ENCODE measurements at places on chromosomes 6 and 20.

- no peak for DNase-seq
Measured at GRCh38 chr6:148747145-148747470, 278 bp downstream of the UST start.

DNA sequence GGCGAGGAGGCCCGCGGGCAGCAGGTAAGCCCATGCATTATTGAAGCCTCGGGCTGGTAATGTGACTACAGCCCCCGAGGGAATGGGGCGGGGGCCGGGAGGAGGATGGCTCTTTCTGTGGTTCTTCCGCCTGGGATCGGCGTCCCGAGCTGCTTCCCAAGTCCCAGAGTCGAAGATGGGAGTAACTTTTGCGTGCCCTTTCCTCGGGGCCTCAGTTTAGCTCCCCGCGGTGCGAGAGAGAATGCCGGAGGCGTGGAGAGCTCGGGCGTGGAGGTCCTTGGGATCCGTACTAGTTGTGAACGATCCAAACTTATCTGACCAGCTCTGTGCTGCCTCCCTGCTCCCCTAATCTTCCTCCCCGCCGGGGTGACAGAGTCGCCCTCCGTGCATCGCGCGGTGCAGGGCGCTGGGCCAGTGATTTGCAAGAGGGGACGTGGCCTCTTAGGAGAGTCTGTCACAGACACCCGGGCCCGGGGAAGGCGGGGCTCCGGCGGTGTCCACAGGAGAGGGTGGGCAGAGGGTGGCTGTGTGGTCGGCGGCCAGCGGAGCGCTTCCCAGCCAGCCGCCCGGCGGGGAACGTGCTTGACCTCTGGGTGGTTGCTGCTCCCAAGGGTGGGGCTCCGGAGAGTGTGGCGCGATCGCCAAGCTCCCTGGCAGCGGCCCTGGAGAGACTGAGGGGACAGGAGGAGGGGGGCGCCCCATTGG is 815 bp downstream of the UTRN start:
- DNase-seq, result peak; percentile 41

DNA sequence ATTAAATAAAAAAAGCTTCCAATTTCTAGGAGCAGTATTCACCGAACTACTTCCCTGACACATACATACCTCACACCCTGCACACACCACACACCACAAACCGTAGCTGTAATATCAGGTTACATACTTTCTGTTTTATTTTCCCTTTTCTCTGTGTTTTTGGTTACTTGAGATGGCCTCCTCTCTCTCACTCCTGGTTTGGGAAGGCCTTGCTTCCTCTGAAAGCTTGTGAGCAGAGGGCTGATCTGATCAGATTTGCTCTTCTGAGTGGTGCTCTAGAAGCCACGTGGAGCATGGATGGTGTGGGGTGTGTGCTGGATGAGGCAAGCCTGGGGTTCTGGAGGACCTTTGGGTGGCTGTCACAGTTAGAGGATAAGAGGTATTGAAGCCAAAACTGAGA is 20.9 kb downstream of the UTRN start:
- no peak for DNase-seq

DNA sequence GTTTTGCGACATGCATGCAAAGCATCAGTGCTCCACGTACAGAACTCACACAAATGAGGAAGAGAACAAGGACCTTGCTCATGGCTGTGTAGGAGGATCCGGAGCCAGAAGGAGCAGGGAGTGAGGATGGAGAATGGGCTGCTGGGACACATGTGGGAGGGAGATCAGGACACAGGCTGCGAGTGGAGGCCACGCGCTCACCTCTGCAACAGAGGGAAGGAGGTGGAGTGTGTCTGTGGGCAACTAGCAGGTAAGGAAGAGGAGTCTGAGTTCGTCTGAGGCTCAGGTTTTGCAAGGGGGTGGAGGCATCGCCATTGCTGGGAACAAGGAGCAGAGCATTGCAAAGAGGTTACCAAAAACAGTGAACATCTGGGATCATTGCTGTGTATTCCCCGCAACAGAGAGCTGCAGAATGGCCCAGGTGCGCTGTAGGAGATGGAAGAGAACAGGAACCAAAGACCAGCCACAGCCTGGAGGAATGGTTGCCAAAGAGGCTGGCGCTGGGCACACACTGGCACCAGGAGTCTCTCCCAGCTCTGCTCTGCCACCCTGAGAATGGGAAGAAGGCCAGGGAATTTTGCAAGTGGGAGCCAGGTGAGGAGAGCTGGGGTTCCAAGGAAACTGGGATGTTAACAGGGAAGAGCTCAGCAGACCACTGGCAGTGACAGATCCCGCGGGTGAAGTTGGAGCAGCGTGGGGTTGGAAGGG is 90.0 kb upstream of the RPS6KA2 start:
- DNase-seq, result no peak

DNA sequence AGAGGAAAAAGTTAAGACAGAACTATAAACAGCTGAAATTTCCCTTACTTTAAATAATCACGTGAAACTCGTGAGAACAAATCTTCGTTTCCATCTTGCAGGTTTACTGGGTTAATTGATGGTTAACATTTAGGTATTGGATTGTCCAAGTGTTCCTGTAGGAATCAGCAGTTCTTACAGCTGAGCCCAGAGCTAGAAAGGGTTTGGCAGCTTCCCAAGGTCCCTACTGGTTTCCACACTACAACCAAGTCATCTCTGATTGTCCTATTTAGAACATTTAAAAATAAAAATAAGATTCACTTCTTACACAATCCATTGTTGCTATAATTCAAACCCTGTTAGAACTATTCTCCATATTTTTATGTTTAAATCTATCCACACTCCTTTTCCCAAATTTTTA is 15.8 kb downstream of the MPC1 start:
- no peak for DNase-seq

- DNase-seq, result no peak
Measured at GRCh38 chr6:34990971-34991560, 102.0 kb downstream of the ANKS1A start.

DNA sequence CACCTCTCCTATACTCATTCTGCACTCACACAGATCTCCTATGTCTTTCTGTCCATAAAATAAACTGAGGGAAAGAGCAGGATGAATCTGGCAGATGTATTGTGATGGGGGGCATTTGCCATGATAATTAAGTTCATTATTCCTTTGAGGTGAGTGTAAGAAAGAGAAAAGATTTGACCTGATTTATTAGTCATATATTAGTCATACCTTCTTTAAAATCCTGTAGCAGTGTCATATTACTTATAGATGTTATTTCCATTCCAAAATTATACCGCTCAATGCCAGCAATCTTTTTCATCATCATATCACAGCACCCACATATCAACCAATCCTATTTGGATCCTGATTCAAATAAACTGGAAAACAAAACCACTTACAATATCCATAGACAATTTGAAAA is 733.3 kb upstream of the SLC35B3 start:
- no peak for DNase-seq

- DNase-seq, result no peak
Measured at GRCh38 chr6:127918506-127919427, 17.9 kb upstream of the THEMIS start.

DNA sequence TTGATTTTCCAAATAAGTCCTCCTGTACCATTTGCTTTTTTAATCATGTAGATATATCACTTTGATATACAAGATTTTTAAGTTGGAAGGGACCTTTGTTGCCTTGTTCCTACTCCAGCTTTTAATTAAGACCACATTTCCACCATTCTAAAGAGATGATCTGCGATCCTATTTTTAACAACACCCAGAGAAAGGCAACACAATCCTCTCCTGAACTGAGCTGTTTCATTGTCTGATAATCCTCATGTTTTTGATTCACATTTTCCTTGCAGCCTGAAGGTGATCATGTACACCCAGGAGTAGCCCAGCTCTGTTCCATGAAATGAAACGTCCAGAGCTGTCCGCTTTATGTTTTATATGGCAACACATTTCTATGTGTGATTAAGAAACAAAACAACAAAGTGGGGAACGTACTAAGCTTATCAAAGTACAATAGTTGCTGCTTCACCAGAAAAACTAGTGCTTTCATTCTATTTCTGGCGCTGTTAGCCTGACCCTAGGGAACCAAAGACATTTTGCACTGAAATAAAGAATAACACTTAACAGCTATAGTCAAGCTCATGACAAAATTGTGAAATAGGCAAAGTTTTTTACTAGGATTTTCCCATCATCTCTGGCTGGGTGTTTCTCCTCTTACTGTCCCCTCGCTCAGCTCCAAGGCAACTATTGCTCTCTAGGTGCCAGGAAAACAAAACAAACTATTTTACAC is 22.6 kb upstream of the TRAF3IP2 start:
- no peak for DNase-seq

GRCh38 chr6:40788661-40789655 is 201.8 kb upstream of the LRFN2 start:
- no peak for DNase-seq

DNA sequence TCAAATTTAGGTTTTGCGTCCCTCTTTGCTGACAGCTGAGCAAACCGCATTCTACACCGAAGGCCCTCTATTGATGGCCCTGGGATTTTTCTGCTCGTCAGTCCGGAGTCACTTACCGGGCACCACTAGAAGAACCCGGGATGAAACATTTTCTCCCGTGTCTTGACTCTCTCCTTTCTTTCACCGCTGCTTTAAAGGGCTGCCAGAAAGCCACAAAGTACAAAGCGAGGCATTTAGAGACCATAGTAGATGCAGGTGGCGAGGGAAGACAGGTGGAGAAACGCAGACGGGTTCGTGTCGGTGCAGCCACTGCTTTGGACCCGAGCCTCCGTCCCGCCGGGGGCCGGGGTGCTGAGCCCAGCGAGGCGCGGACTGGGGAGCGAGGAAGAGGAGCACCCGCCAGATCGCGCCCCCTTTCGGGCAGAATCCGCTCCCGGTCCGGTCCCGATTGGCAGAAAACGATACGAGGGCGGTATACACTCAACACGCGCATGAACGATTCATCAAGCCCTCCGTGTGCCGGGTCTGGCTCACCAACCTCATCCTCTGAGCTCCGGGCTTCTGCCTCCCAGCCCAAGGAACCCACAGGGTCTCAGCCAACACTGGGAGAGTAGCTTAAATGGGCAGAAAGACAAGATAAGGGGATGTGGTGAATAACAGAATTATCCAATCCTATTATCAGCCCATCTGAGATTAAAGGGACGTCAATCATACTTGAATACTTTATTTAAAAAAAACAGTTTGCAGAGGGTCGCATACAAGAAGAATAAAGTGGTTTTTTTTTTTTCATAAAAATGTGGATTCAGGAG is 84.9 kb downstream of the TRIM27 start:
- peak; percentile 83 for DNase-seq

DNA sequence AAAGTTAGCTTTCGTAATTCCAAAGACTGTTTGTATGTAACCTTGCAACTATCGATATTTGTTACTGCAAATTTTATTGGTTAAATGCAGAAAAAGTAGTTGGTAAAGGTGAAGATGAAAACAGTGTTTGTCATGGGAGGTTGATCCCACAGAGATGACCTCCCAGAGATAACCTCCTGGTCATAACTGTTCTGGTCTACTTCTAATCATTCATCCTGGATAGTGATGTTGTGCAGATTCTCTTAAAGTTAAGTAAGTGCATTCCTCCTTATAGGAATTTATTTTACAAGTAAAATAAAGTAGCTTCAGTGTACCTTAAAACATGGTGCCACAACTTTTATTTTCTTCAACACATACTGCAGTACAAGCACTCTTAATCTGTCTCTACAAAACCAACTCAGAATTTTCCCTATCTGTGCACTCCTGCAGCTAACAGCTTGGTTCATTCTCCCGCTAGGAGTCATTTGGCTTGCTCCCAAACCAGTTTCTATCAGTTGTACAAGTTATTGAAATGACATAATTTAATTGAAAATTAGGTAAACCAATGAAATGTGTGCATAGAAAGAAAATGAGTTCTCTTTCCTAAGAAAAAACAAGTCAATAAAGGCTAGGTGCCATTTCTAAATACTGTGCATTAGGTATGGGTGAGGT is 19.2 kb downstream of the METTL24 start:
- DNase-seq, result no peak

- DNase-seq, result no peak
Measured at GRCh38 chr6:100023798-100024197, 29.8 kb upstream of the MCHR2 start.

DNA sequence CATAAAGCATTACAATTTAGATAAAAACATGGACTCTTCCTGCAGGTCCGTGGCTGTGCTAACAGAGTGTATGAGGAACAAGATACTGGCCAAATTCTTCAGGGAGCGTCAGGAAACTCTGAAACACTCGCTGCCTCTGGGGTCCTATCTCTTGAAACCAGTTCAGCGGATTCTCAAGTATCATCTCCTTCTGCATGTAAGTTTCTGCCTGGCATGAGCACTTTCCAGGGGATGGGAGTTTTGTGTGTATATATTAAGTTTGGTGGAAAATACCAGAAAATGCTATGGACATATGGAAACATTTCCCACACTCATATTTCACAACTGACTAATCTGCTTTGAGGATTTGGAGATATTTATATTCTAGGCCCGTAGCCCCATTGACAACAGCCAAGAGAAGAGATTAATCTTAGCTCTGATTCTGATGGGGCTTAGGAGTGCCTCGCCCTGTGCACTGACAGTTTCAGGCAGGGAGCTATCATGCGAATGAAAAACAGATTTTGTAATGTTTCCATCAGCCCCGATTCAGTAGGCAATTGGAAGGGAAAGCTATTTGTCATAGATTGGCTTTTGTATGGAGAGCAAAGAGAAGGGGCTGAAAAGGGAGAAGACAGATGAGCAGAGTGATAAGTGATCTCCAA is 64.7 kb upstream of the MTHFD1L start:
- no peak for DNase-seq

DNA sequence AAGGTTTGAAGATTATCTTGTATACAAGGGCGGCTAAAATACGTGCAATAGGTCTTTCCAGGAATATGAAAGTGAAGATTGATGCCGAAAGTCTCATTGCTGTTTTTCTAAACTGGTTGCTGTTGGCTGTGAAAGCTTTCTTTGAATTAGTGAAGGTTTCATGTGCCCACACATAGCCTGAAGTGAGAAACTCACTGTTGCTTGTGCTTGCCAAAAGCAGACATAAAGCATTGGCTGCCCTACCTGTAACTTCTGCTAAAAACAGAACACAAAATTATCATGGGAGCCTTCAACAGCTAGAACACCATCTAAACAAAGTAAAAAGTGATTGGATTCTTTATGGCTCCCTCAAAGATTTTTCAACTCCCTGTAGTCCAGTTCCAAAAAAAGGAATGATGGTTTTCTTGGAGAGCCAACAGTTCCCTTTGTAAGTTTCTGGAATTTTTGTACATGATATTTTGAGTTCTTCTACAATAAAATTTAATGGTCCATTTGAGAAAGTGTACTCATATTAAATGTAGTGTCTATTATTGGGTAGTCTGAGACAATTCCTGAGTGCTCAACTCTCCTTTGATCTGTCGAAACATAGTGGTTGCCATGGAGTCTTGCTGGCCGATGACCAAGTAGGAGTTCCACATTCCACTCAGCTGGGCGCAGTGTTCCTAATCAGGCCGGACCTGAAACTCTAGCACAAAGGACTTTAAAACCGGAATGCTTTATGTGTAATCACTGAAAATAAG is 68.5 kb downstream of the PLEKHG1 start:
- peak; percentile 68 for DNase-seq

DNA sequence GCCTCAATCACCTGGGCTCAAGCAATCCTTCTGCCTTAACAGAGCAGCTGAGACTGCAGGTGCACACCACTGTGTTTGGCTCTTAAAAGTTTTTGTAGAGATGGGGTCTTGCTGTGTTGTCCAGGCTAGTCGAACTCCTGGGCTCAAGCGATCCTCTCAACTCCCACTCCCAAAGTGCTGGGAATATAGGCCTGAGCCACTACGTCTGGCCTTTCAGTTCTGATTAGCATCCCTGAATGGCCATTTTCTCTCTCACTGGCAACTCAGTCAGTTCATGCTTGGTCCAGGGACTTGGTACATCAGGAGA is 28.5 kb downstream of the DNMT3B start:
- no peak for DNase-seq

GRCh38 chr6:30750379-30750668 is 6.0 kb upstream of the IER3 start:
- DNase-seq, result no peak

- DNase-seq, result no peak
Measured at GRCh38 chr6:163602851-163603250, 188.3 kb downstream of the QKI start.

Data from NCI-H146 (cell line).